NCI-H1694 (cell line): ENCODE measurements at places on chromosomes 12 and 14.

- DNase-seq = no peak
Measured at GRCh38 chr12:12294215-12295005, 27.6 kb upstream of the LRP6 start.

- no peak for DNase-seq
Measured at GRCh38 chr14:60862283-60862682, 118.6 kb downstream of the TRMT5 start.

DNA sequence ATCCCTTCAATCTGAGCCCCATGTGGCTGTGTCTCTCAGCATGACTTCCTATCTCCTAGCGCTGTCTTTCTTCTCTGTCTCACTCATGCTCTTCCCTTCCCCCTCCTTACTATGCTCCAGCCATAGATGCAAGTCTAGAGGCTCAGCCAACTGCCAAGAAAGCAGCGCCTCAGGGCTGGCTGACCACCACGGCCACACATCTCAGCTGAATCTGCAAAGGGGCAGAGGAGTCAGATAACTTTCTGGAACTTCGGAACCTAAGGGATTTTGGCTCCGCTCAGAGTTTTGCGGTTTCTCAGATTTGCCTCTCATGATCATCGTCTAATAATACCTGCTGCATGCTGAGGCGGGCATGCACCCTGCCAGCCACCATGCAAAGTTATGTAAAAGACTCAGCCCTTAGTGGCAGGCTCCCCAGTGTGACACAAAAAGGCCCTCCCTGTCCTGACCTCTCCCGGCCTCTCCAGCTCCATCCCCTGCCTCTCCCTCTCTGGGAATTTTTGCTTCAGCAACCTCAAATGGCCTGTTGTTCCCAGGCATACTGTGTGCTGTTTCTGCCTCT is 5.0 kb upstream of the FGF6 start:
- DNase-seq = no peak

GRCh38 chr12:93107514-93108312 is 178.6 kb upstream of the EEA1 start:
- no peak for DNase-seq

GRCh38 chr12:108629151-108629550 is 4.5 kb downstream of the SELPLG start:
- no peak for DNase-seq

GRCh38 chr14:92563765-92564285 is 50.2 kb downstream of the RIN3 start:
- no peak for DNase-seq

DNA sequence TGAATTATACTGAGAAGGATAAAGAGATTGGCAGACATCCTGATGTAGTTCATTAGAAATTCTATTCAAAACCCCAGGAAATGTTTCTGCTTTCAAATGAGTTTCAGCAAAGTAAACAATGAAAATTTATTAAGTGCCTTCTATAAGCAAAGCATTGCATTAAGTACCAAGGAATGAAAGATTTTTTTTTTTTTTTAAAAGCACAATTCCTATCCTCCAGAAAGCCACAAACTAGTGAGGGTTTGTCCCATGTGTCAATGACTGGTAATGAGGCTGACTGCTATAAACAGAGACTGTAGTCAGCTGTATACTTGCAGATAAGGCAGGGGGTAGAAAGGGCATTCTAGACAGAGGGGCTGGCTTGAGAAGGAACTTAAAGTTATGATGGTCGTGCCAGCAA is 6.7 kb downstream of the ANO4 start:
- no peak for DNase-seq

GRCh38 chr14:34128665-34129064 is 177.8 kb upstream of the EGLN3 start:
- no peak for DNase-seq

DNA sequence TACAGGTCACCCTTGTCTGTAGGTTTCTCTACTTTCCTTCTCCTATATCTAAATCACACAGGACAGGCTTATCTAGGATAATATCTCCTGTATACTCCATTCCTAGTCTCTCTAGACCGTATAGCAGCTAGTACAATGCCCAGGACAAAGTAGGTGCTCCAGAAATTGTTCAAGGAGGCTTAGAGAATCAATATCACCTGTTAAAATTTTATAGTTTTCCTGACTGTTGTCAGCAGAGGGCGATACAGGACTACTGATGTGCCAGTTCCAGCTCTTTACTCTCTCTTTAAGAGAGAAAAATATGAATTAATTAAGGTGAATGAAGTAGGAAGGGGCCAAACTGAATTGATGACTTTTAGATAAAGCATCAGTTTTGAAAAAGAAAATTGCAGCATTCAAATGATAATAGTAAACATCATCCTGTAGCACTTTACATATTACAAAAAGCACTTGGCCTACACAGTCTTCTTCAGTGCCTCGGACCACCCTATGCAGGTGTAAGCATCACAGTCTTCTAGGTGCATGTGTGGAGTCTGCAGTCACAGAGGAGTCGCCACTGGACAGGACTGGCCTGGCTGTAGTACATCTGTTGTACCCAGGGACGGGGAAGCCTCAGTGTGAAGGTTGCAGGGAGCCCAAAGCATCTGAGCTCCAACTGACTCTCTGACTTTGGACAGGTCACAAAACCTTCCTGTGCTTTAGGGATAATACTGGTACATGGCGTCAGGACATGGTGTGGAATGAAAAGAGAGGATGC is 61.9 kb upstream of the MAX start:
- peak; percentile 68 for DNase-seq

DNA sequence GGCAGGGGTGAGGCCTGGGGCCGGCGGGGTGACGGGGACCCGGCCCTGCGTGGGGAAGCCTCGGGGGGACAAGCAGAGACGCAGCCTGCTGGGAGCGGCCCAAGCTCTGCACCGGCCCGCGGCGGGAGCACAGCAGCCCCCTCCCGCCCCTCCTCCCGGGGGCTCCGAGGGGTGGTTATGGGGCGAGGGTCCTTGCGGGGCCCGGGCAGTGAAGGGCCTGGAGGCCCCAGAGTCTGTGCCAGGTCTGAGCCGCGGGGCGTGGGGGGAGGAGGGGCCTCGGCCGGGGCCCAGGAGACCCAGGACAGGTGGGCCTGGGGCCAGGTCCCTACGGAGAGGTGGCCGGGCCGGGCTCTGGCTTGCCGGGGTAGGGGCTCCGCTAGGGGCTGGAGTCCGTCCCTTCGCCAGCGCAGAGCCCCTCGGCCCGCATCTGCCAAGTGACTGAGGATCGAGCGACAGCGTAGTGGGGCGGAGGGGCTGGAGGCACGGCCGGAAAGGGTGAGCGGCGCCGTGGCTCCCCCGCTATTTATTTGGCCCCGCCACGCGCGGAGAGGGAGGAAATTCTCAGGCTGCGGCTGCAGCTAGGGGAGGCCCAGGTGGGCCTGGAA is 495 bp downstream of the TMEM121 start:
- DNase-seq = no peak

DNA sequence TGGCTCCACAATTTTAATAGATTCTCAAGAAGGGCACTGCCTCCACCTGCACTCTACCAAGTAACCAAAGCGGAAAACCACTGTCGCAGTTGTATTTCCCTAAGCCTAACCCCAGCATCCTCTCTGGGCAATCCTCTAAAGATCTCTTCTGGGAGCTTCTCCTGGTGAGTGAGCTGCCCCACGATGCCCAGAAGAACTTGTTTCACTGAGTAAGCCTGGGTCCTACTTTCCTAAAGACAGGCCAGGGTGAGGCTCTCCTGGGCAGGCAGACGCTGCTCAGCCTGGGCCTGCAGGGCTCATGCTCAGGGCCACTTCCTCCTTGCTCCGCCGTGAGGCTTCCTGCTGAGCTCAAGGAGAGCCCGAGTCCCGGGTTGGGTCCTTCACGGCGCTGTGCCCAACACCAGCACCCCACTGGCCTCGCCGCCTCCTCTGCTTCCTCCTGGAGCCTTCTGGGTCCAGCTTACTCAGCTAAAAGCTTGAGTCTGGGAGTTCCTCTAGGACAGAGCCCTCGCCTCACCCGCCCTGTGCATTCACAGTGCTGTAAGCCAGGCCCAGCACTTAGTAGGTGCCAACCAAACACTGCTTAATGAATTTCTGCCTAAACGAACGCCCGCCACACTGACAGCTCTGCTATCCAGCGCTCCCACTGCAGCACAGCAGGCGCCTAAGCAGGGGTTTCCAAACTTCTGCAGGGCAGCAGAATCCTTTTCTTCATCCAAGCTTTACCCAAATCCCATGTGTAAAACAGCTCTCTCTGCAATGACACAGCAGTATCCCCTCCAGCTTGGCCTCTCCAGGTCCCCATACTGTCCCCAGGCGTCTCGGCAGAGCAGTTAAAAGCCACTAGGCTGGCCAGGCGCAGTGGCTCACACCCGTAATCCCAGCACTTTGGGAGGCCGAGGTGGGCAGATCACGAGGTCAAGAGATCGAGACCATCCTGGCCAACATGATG is 5.7 kb downstream of the RAB35 start:
- DNase-seq = no peak

- peak; percentile 92 for DNase-seq
Measured at GRCh38 chr14:70188659-70189455, at the start of gene SLC8A3. Gene SLC8A3, minus strand, starts transcription at chr14:70188951. Its CDS starts 20,529 bp downstream, at chr14:70168422.
